ENCODE measurements at places on chromosomes 11 and 22.
A peak's percentile ranks its signal among the peaks of the same experiment; 100 is the strongest.

GRCh38 chr11:68767672-68768071, 16.4 kb upstream of the TESMIN start:
- DNase-seq = no peak

GRCh38 chr11:128733440-128734102, 39.7 kb downstream of the FLI1 start:
- DNase-seq = no peak

DNA sequence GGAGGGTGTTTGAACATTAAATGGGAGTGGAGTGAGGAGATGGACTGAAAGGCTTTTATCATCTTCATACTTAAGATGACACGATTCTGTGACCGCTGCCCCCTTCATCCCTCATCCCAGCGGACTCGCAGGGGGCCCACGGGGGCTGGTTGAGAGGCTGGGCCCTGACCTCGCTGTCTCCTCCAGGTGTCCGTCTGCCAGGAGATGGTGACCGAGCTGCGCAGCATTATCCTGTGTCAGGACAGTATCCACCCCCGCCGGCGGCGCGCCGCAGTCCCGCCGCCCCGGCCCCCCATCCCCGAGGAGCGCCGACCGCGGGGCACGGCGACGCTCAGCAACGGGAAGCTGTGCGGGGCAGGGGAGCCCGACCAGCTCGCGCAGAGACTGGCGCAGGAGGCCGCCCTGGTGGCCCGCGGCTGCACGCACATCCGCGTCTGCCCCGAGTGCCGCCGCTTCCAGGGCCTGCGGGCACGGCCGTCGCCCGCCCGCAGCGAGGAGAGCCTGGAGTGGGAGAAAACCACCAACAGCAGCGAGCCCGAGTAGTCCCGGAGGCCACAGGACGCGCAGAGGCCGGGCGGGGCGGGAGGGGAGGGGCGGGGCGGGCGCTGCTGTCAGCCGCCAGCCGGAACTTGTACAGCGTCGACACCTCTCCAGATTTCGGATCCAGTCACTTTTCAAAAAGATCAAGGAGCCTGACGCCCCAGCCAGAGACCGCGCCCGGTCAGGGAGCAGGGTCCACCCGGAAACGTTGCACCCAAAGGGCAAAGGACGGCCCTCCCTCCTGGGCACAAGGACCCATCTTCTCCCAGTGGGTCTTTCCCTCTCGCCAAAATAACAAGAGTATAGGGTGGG, 38.0 kb upstream of the TBCEL start:
- peak; percentile 32 for DNase-seq

GRCh38 chr11:8266246-8267241, 2.9 kb upstream of the LMO1 start:
- no peak for DNase-seq

DNA sequence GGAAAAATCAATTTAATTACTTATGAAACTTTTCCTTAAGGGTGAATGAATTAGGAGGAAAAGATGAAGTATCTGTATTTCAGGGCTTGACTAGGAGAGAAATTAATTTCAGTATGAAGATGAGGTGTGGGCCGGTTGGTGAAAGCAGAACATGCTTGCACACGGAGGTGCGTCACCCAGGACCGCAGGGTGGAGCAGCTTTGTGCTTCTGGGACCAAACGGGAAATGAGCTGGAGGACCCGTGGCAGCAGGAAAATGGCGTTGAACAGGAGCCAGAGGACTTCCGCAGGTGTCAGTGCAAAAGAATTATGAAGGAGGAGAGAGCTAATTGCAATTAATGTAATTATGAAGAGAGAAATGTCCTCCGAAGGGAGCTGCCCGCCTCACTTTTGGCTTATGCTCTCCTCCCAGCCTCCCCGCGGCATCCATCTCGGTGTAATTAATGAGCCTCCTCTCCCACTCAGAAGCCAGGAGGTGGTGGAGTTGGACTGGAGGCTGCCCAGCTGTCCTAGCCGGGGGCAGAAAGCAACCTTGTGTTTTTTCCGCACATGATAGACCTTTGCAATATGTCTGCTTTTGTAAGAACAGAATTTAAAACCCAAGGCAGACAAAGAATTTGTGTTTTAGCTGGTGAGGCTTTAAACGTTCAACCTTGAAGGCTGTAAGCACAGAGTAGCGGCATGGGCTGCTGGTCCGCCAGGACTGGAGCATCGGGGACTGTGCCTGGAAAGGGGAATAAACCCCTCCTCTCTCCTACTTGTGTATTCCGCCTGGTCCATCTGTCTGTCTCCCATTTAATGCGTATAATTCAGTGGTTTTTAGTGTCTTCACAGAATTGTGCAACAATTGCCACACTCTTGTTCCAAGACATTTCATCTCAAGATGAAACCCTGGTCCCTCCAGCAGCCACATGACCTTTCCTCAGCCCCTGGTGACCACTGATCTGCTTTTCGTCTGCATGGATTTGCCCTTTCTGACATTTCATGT, 180.6 kb downstream of the TBC1D22A start:
- DNase-seq = peak; percentile 61

DNA sequence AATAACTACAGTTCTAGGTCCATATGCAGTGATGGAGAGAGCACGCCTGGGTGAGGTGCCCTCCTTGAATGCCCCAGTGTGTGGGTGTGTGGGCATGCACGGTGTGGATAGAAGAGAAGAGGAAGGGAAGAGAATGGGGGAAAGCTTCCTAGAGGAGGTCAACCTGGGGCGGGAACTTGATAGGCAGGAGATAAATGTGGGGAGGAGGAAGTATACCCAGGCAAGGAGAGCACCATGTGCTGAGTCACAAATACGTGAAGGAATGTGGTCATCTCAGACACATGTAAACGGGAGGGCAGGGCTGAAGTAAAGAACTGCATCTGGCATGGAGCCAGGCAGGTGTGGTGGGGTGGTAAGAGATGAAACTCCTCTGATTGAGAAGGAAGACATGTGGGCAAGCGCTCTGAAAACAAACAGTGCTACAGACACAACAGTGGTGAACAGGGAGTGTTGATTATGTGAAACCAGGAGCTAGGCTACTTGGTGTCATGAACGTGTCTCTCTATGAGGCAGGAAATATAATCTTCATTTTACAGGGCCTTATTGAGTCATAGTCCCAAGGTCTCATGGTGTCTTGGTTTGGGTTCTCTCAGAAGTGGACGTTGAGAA, 61.5 kb upstream of the EED start:
- DNase-seq = peak; percentile 21

- DNase-seq = peak; percentile 84
These were observed 2.0 kb downstream of the HEPN1 start for GRCh38 chr11:124920870-124921609.

- no peak for DNase-seq
These were observed 16.0 kb downstream of the CSTPP1 start for GRCh38 chr11:46952553-46952952.

GRCh38 chr11:69242266-69242920, 51.6 kb upstream of the MYEOV start:
- no peak for DNase-seq

- peak; percentile 68 for DNase-seq
These were observed at the start of gene PLAAT4 for GRCh38 chr11:63536669-63537292. TSS of gene PLAAT4 (plus strand) at chr11:63536808. CDS start at chr11:63536869, 61 bp downstream.

- no peak for DNase-seq
These were observed 904.4 kb downstream of the BRD1 start for GRCh38 chr22:48923165-48923865.

DNA sequence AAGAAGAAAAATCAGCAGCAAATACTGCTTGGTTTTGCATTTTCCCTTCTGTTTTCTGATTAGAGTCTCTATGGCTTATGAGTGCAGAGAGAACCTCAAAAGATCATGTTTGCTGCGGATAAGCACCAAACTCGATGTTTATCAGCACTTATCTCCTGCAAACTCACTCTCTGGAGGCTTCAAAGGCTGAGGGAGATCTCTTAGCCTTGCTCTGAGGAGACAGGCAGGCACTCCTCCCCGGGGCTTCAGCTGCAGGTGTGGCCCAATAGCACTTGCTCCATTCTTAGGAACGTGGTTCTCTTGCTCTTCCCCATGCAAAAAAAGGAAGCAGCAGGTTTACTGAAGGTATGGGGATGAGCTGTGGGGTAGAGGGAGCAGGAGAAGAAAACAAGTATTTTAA, 45.1 kb downstream of the FLI1 start:
- no peak for DNase-seq

GRCh38 chr11:116170526-116171120, 602.2 kb downstream of the BUD13 start:
- DNase-seq = no peak

DNA sequence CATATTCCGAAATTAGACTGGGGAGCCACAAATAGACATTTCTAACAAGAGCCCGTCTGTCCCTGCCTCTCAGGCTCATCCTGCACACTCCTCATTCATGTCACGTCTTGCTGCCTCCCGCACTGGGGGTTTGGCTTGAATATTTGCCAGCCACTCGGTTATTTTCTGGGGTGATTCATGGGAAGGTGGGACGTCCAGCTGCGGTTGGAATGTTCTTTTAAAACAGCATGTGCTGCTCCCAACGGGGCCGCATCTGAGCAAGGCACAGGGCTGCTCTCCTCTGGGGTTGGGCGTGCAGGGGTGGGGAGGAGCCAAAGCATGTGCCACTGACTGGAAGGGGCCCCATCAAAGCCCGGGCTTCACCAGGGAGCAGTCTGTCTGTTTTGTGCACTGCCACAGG, 25.9 kb upstream of the SLC5A4 start:
- no peak for DNase-seq

DNA sequence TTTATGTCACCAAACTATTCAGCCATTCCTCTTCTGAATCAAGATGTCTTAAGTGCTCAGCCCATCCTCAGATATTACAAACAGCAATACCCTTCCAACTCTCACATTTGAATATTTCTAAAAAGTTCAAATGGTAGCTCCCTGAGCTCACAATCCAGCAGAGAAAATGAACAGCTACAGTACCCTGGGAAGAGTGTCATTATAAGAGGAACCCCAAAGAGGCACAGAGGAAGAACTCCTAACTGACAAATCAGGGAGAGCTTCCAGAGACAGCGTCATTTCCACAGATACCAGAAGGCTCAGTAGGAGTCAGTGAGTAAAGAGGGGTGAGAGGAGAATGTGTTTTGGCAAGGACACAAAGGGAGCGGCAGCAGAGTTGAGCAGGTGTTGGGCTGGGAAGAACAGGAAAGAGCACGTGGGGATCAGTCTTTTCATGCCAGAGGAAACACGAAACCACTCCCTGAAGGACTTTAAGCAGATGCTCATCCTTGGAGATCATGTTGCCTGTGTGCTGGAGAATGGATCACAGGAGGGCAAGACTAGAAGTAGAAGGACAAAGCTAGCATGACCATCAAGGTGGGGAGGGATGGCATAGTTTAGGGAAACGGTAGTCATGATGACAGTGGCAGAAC, 4.3 kb downstream of the CLTCL1 start:
- DNase-seq = no peak

GRCh38 chr22:30390974-30391691, 3.9 kb upstream of the RNF215 start:
- peak; percentile 85 for DNase-seq

GRCh38 chr11:12989428-12990161, 19.5 kb upstream of the RASSF10 start:
- no peak for DNase-seq

GRCh38 chr11:48025984-48026340, 45.6 kb downstream of the PTPRJ start:
- DNase-seq = no peak

DNA sequence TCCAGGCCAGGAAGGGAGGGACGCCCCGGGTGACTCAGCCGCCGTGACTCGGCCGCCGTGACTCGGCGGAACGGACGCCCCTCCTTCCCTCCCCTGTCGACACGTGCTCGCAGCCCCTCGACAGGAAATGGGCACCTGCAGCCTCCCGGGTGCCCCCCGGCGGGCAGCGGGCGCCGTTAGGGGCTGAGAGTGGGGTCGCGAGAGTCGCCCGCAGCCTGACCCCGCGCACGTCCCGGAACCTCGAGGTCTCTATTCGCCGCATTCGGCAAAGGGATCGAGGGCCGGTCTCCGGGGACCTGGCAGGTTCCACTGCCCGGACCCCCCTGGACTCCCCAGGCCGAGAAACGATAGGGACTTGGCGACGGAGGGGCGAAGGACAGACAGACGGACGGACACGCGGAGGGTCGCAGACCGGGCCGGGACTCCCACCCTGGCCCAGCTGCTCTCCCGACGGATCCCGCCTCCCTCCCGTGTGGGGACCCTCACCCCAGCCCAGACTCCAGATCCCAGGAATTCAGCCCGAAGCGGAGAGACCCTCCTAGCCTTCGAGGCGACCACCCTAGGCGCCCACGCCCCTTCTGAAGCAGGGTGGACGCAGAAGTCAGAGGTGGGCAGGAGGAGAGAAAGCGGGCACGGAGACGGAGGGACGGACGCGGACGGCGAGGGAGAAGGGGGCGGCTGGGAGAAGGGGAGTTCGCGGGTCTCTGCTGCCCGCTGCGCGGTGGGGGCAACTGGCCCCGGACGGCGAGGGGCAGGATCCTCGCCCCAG, 648 bp downstream of the FOSL1 start:
- peak; percentile 54 for DNase-seq

DNA sequence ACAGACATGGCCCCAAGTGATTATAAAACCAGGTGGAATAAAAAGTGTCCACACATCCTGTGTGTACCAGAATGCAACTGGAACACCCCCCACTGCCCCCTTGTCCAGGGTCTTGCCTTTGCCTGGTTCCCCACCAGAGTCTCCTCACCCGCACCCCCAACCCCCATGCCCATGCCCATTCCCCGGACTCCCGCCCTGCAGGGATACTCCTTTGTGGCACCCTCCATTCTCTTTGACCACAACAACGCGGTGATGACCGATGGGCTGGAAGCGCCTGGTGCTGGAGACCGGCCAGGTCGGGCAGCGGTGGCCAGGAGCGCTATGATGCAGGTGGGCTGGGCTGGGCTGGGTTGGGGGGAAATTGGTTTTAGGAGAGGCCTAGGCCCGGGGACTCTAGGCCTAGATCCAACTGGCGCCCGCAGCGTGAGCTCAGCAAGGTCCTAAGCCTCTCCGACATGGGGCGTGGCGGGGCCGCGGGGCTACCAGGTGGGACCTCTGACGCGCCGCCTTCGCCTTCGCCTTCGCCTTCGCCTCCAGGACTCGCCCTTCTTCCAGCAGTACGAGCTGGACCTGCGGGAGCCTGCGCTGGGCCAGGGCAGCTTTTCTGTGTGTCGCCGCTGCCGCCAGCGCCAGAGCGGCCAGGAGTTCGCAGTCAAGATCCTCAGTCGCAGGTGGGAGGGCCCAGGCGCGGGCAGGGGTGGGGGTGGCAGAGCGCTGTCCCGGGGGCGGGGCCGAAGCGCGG, 9.1 kb downstream of the RPS6KA4 start:
- DNase-seq = no peak

DNA sequence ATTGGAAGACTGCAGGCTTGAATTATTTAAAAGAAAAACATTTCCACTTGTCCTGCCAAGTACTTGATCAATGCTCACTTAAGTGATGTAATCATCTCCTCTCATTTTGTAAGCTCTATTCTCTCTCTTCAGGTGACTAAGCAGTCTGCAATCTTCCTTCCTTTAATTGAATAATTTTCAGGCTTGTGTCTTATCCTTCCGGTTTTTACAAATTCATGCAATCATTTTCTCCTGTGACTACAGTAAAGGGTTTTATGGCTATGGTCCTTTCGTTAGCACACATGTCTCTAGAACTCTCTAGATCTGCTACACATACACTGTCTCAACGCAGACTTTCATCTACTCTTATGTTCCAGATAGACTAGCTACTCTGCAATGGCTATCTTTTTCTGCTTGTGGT, 12.6 kb upstream of the UPB1 start:
- DNase-seq = no peak

- DNase-seq = no peak
These were observed 28.4 kb downstream of the CCDC90B start for GRCh38 chr11:83257761-83258168.

GRCh38 chr22:24986816-24987215, 34.3 kb downstream of the KIAA1671 start:
- no peak for DNase-seq

- no peak for DNase-seq
These were observed 91.8 kb upstream of the CLDN5 start for GRCh38 chr22:19615867-19616581.
